ENCODE measurements at places on chromosomes 13 and 19. TPM values are rescaled to one million over a fixed set of nuclear protein-coding genes. Genes with fewer than 3 reads are reported as not detected.

The SLC6A16 gene
- 7.2 TPM for total RNA-seq

The POSTN gene
- total RNA-seq, result not detected

- no peak overlapping the region for H3K27ac ChIP-seq
- no peaks in the 10 kb centered on the region for H3K36me3 ChIP-seq
- H3K4me3 ChIP-seq, result no peak overlapping the region
Measured at GRCh38 chr13:39916330-39916729, 260.9 kb downstream of the COG6 start.

GRCh38 chr13:109780845-109781383 lies 5.5 kb downstream of the IRS2 start:
- no peak for DNase-seq
- H3K4me3 ChIP-seq, result no peak overlapping the region
- no peaks in the 10 kb centered on the region for H3K27me3 ChIP-seq
- H3K36me3 ChIP-seq, result peaks cover 2% of the 10 kb centered on the region

DNA sequence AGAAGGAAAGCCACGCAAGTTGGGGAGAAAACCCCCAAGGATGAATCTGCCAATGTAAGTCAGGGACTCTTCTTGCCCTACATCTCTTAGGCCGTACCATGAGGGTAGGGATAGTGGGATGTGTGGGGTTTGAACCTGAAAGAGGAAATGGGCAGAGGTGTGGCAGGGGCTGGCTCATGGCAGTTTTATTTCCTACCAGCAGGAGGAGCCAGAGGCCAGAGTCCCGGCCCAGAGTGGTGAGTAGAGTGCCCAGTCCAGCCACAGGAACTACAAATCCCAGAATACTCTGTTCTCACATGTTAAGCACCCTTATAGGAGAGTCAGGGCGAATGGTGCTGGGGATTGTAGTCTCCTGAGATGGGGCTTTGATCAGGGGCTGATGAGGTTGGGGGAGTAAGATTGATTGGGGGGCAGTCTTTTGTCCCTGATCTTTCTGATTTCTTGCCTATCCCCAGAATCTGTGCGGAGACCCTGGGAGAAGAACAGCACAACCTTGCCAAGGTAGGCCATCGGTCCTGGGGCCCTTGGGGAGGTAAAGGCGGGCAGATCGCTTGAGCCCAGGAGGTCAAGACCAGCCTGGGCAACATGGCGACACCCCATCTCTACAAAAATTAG lies 16.5 kb downstream of the VASP start:
- peak; percentile 90 for DNase-seq
- H3K4me3 ChIP-seq, result no peak overlapping the region
- H3K36me3 ChIP-seq, result peaks cover 79% of the 10 kb centered on the region
- no peaks in the 10 kb centered on the region for H3K27me3 ChIP-seq
- H3K4me1 ChIP-seq, result peaks cover 19% of the 10 kb centered on the region
- peak overlapping the region; percentile 13 for H3K27ac ChIP-seq

GRCh38 chr19:30158893-30159245 lies 213.3 kb upstream of the ZNF536 start:
- H3K4me1 ChIP-seq, result no peaks in the 10 kb centered on the region
- H3K27me3 ChIP-seq, result no peaks in the 10 kb centered on the region
- H3K27ac ChIP-seq, result no peak overlapping the region
- no peaks in the 10 kb centered on the region for H3K36me3 ChIP-seq
- no peak for DNase-seq

GRCh38 chr13:99042521-99043250 lies 64.8 kb upstream of the DOCK9 start:
- H3K36me3 ChIP-seq, result no peaks in the 10 kb centered on the region
- H3K4me3 ChIP-seq, result no peak overlapping the region
- H3K27ac ChIP-seq, result no peak overlapping the region
- H3K4me1 ChIP-seq, result peaks cover 64% of the 10 kb centered on the region
- DNase-seq, result no peak

All from natural killer cell (primary cell).